CD4-positive, alpha-beta T cell treated with Interleukin-15 for 1 hour (primary cell): ENCODE measurements at places on chromosomes 5 and 9.

DNA sequence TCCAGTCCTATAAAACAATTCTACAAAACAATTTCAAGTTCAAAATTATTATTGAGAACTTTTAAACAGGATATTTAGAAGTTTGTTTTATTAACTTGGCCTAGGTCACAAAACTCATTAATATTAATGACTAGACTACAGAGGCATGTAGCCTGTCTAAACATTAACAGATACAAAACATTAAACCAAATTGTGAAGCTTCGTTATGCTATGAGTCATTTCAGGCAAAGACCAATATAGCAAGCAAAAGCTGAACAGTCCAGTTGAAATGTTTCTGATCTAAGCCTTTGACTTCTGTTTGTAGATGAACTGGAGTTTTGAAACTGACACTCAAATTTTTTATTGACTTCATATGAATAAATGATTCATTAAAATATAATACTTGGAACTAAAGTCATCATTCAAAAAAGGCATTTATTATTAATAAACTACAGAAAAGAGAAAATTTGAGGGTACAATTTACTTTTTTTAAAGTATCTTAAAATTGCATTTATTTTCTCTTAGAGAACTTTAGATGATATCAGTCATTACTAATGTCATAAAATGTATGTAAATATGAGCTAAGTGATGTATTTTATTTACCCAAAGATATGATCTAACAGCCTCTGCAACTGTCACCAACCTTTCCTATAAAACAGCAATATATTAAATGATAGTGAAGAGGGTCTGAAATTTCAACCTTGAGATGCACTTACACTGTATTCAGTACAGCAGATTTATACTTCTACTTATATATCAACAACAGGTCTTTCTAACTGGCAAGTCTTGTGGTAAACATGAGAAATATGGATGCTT, 188.8 kb downstream of the COMMD10 start:
- DNase-seq, result no peak

- peak; percentile 40 for DNase-seq
Measured at GRCh38 chr5:1103505-1104326, 8.1 kb downstream of the SLC12A7 start.

DNA sequence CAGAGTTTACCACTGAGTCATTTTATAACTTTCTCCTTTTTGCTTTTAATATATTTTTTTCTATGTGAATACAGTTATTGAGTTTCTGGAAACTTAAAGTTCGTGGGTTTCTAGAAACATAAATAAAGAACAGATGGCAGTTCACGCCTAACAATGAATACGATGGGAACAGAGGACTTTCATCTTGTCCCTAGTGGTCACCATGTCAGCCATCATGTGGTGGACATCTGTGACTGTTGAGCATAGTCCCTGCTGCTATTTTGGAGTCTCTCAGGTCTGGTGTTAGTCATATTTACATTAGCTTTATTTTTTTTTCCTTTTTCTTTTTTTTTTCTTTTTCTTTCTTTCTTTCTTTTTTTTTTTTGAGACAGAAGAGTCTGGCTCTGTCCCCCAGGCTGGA, 85.3 kb downstream of the XRCC4 start:
- no peak for DNase-seq

GRCh38 chr5:119336845-119337580, 18.8 kb upstream of the TNFAIP8 start:
- DNase-seq, result no peak

DNA sequence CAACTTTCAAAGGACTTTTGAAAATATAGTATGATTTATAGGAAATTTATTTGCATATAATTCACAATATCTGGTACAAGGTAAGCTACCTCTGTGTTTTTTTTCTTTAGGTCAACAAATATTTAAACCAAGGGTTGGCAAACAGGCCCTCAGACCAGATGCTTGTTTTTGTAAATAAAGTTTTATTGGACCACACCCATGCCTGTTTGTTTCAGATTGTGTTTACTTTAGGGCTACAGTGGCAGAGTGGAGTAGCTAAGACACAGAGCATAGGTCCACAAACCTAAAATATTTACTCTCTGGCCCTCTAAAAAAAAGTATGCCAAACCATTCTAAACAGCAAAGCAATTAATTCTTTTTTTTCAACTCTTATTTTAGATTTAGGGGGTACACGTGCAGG, 119.7 kb upstream of the CCDC152 start:
- DNase-seq, result no peak

DNA sequence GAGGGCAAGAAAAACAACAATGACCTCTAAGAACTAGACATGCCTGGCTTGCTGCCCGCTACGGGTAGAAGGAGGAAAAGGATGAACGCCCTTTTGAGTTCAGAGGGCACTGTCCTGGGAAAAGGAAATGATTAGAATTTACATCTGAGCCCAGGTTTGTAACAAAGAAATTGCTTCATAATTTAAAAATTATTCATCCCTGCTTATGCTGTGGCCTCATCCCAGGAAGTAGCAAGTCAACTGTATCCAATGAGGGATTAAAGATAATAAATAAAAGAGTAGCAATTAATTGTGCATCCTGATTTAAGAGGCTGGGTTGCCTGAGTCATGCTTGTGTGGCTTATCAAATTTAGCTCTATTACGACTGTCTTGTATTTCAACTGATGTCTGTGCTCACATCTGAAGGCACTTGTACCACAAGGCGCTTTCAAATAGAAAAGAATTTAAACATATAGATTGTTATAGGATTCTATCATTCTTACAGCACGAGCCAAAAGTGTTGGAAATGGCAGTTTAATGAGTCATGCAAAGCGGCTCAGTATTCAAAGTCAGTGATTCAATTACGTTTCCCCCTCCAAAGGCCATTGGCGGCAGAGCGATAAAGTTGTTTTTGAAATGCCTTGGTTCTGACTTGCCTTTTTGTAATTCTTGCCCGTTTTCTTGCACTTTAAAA, 40.0 kb upstream of the DMRT1 start:
- no peak for DNase-seq

GRCh38 chr5:179889885-179890284, 17.8 kb downstream of the TBC1D9B start:
- no peak for DNase-seq

GRCh38 chr9:32875242-32875641, 91.9 kb downstream of the TMEM215 start:
- no peak for DNase-seq

GRCh38 chr5:79736528-79737514, 47.2 kb downstream of the CMYA5 start:
- no peak for DNase-seq

DNA sequence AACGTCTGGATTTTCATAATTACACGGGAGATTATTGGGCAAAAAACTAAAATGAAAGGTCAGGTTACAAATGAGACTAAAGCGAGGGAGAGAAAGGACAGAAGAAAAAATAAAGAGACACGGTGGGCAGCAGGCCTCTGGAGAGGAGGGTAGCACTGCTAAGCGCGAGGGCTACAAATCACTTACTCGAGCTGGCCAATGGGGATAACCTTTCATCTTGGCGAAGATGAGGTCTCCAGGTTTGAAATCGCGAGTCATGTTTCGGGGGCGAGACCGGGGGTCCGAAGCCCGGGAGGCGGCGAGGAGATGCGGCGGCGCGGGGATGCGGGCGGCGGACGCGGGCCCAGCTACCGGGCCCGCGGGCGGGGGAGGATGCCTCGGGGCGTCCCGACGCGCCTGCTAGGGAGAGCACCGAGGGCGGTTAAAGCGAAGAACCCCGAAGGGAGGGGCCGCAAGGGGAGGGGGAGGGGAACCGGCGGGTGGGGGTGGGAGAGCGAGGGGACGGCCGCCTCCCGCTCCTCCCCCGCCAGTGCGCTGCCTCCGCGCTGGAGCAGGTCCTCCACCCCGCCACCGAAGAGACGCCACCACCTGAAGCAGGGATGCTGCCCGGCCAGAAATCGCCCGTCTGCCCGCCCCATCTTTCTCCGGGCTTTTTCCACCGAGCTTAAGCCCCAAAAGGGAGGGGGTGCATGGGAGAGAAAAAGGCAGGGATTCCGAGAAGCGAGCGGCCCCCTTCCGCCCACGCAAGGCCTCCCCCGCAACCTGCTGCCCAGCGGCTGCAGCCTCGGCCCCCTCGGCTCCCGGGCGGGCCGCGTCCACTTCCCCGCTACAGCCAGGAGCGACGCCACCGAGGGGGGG, 610 bp downstream of the PSIP1 start:
- peak; percentile 65 for DNase-seq

- no peak for DNase-seq
Measured at GRCh38 chr5:172063463-172064235, 57.2 kb upstream of the FBXW11 start.

DNA sequence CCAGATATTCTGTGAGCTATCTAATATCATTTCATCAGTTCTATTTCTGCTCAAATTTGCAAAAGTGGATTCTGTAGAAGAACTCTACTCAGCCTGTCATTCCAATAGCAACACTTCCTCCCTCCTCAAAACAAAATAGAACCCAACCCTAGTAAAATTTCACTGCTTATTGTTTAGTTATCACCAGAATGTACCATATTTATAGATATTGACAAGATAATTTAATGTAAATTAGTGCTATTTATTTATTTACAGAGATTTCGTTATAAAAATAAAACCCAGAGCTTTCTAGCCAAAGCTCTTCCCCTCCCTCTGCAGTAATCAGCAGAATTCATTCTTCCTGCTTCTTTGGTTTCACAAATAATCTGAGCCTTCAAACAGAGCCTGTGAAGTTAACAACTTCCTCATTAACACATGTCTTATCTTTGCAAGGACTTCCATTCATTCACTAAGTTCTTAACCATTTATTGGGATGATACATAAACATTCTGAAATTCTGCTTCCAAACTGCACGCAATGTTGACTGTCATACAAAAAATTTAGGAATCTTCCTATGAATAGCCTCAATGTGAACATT, 73.7 kb upstream of the PJA2 start:
- no peak for DNase-seq

GRCh38 chr5:1490376-1490775, 33.4 kb downstream of the LPCAT1 start:
- no peak for DNase-seq

DNA sequence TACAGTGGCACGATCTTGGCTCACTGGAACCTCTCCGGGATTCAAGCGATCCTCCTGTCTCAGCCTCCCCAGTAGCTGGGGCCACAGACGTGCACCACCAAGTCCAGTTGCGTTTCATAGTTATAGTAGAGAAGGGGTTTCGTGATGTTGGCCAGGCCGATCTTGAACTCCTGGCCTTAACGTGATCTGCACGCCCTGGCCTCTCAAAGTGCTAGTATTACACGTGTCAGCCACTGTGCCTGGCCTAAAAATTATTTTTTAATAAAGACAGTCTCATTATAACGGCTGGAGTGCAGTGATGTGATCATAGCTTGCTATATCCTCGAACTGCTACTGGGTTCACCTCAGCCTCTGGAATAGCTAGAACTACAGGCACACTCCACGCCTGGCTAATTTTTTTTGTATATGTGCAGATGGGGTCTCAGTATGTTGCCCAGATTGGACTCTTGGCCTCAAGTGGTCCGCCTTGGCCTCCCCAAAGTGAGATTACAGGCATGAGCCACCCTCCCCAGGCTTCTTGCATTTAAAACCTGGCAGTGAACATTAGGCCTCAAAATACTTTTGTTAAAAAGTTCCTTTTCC, 4.4 kb downstream of the NPM1 start:
- DNase-seq, result no peak

DNA sequence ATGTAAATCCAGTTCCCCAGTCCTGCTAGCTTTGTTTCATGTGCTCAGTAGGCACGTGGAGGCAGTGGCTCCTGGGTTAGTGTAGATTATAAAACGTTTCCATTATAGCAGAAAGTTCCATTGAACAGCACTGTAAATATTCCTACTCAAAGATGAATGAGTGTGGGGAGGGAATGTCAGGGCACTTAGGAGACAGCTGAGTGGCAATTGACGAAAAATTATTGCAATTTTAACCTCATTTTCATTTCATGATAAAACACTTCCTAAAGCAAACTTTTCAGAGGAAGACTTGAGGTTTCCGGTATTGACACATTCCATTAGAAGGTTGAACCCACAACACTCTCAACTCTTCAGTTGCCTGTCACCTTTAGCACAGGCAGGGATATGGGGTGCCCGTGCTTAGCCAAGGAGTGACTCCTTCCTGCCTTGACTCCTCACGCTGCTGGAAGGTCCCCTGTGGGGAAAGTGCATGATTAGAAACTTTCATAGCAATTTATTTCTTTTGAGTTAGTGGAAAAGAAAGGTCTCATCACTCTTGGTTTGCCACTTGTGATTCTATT, 41.2 kb downstream of the SLC46A2 start:
- no peak for DNase-seq

DNA sequence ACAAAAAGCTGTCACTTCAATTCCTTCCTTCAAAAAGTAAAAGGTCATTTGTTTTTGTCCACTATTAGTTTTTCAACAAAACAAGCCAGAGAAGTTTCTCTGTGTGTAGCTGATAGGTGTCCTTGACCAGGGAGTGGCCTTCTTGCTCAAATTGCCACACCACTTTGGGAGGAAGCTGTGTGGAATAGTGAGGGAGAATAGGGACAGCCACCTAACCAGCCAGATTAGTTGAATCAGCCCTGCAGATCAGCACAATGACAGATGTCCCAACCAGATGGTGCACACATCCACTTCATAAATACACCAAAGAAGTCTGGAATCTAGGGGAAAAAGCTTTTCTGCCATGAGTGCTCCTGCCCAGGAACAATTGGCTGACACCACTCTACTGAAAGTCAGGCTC, 37.2 kb downstream of the NREP start:
- DNase-seq, result no peak

GRCh38 chr5:145008876-145009530, 826.1 kb downstream of the PRELID2 start:
- no peak for DNase-seq

DNA sequence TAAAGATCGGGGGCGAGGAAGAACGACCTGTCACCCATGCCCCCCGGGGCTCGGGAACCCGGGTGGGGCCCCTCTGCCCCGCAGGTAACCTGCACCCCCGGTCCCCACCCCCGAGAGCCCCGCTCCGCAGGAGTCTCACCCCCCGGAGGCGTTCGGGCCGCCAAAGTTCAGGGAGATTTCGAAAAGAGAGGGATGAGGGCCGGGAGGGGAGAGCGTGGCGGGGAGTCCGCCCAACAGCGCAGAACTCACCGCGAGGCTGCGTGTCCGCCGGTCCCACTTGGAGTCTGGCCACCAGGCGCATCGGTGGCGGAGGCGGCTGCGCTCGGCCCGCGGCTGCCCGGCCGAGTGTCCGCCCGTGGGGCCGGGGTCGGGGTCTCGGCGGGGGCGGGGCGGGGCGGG, at the start of gene PHF19:
Gene PHF19 (minus strand): TSS at position 347 of the 399 bp plus-strand sequence. CDS start 2,447 bp downstream, outside the sequence.
- DNase-seq, result peak; percentile 30

GRCh38 chr5:150176745-150177477, 10.3 kb downstream of the CDX1 start:
- no peak for DNase-seq

- DNase-seq, result no peak
Measured at GRCh38 chr9:29640507-29640906, 2067.2 kb upstream of the C9orf72 start.

- DNase-seq, result no peak
Measured at GRCh38 chr5:69075522-69076179, 18.2 kb upstream of the SLC30A5 start.

DNA sequence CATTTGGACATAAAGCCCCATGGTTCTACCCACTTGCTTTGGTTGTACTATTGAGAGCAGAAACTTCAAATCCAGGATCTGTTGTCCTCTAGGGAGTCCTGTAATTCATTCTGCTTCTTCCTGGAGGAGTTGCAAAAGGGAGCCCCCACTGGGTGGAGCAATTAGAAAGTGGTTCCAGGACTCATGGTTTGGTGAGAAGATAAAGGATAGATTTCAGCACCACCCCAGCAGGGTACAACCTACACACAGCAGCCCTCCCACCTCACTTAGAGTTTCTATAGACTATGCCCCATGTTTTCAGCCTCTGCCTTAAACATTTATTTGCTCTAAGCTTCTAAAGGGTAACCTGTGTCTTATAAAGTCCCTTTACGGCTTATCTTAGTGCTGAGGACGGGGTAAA, 112.6 kb upstream of the ARRDC3 start:
- no peak for DNase-seq
